ENCODE measurements at places on chromosomes 3 and 15.
A peak's percentile ranks its signal among the peaks of the same experiment; 100 is the strongest.

- DNase-seq, result no peak
Observed at GRCh38 chr3:194928831-194929577, 243.3 kb downstream of the FAM43A start.

GRCh38 chr3:12797124-12797891 is 828 bp downstream of the CAND2 start:
- no peak for DNase-seq

DNA sequence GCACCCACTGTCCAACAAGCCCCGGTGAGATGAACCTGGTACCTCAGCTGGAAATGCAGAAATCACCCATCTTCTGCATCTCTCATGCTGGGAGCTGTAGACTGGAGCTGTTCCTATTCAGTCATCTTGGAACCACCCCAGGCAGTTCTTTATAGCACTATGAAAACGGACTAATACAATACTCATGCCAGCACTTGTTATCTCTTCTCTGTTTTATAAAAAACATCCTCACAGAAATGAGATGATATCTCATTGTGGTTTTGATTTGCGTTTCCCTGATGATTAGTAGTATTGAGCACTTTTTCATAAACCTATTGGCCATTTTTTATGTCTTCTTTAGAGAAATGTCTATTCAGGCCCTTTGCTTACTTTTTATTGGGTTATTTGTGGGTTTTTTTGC is 156.2 kb upstream of the ARPP21 start:
- DNase-seq, result no peak

GRCh38 chr15:62122249-62122648 is 42.8 kb downstream of the C2CD4B start:
- DNase-seq, result no peak

GRCh38 chr3:18080198-18080689 is 337.8 kb upstream of the TBC1D5 start:
- DNase-seq, result no peak

GRCh38 chr3:18369551-18370185 is 55.5 kb downstream of the SATB1 start:
- DNase-seq, result peak; percentile 90

- no peak for DNase-seq
Observed at GRCh38 chr3:97830638-97831037, 8.8 kb downstream of the CRYBG3 start.

DNA sequence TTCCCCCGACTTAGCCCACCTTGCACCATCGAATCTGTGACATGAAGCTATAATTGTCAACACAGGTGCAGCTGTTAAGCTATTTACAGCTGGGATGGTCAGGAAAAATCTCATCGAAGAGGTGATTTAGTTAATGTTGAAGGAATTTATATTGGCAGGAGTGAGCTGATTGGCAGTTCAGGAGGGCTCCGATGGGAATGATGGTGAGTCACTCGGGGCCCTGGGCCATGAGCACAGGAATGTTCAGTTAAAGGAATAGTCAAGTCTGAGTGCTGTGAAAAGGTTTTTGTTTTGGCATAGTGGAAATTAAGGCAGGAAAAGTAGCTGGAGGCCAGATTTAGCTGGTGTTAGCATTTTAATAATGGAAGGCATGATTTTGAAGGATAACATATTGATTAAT is 95.7 kb downstream of the OXSM start:
- DNase-seq, result no peak

DNA sequence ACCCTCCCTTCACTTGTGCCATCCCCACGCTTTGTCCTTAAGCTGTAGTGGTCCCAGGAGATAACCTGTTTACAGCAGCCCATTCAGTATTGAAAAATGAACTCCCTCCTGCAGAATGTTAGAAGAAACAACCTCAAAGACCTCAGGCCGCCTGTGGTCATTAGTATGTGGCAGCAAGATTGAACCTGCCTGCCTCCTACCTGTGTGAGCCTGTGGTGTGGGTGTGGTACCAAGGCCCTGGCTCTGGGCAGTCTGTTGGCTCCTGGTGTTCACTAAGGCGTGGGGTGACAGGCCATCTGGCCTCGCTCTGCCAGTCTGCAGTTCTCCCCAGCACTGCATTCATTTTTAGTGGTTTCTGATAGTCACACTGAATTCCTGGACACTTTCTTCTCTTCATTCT is 21.0 kb downstream of the LSM3 start:
- no peak for DNase-seq

DNA sequence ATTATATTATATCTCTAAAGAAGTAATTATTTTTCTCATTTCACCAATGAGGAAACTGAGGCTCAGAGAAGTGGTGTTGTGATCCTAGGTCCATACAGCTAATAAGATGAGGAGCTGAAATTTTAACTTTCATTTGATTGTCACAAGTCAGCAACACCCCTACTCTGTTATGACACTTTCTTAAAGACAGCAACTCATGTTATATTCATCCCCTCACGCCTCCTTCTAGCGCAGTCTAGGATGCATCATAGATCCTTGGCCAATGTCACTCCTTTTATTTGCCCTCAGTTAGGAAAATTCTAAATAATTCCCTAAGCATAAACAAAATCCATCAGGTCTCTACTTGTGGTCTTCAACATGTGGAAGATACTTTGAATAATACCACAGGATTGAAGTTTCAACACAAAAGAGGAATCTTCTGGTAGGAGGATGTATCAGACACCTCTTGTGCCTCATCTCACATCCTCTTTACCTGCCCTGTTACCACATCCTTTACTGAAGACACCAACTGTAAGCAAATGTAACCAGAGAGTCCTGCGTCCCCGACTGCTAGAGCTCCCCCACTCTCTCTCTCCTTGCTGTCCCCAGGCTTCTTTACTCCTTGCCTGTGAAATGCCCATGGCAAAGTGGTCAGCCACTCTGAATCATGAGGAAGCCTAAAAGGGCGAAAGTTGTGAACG is 53.7 kb downstream of the TRIM42 start:
- DNase-seq, result no peak

DNA sequence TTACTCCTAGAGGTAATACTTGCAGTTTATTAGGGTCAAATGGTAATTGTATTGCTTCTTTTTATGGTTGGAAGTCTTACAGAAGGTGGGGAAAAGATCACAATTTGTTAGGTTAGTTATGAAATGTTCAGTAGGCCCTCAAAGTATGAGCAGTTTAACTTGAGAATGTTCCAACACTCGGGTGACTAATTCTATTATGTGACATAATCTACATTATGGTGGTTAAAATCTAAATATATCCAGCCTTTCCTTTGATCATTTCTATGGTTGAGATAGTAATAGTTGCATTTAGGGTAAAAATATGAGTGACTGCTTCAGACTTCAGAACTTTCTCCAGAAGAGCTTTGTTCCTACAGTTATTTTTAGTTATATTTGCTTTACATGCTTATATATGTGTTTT is 19.6 kb upstream of the FBXO22 start:
- DNase-seq, result no peak

DNA sequence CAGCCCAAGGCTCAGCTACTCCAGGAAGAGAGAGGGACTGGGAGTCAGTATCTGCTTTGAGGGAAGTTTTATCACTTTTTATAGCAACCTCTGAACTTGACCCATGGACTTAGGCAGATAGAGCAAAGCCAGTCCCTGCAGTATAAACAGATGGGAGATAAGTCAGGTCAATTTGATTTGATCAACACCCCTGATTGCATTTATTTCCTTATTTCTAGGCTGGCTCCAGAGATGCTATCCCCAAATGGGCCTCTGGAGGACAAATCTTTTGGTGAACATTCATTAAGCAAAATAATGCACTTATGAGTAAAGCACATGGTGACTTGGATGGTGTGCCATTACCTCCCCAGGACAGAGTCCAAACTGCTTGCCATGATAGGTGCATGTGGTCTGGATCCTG is 8.9 kb upstream of the IDH3A start:
- DNase-seq, result no peak

- no peak for DNase-seq
Observed at GRCh38 chr15:62619526-62619925, 423.0 kb upstream of the TPM1 start.

- DNase-seq, result no peak
Observed at GRCh38 chr15:97096303-97096835, 765.9 kb downstream of the NR2F2 start.

DNA sequence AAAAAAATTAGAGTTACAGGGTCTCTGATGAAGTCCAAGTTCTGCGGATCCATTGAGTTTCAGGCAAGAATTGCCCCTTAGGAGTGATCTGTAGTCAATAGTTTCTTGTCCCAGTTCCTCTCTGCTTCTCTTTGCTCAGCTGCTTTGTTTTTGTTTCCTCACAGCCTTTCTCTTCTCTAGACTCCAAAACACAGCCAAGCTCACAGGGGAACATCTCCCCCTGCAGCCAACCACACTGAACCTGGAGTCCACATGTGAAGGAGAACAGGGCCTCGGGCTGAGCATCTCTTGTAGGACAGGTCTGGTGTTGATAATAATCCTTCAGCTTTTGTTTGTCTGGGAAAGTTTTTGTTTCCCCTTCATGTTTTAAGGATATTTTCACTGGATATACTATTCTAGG is 202.6 kb upstream of the ATP10A start:
- DNase-seq, result peak; percentile 5

DNA sequence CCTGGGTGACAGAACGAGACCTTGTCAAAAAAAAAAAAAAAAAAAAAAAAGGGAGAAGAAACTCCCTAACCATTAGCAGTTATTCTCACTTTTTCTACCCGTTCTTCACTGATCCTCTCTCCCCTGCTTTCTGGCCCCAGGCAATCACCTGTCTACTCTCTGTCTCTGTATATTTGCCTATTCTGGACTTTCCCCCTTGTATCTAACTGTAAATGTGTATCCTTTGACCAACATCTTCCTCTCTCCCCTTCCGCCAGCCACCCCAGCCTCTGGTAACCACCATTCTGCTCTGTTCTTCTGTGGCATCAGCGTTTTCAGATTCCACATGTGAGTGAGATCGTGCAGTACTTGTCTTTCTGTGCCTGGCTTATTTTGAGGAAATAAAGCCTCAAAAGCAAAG is 6.9 kb downstream of the CYFIP1 start:
- no peak for DNase-seq

DNA sequence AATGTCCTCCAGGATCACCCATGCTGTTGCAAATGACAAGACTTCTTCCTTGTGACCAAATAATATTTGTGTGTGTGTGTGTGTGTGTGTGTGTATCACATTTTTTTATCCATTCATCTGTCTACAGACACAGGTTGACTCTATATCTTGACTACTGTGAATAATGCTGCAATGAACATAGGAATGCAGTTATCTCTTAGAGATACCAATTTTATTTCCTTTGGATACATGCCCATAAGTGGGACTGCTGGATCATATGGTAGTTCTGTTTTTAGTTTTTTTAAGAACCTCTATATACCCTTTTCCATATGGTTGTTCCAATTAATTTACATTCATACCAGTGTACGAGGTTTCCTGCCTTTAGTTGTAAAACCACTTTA is 41.7 kb downstream of the GPR176 start:
- no peak for DNase-seq

- DNase-seq, result peak; percentile 40
Observed at GRCh38 chr3:177195242-177195991, 1.9 kb downstream of the TBL1XR1 start.

- peak; percentile 8 for DNase-seq
Observed at GRCh38 chr3:34882764-34883163, 756.6 kb upstream of the ARPP21 start.

DNA sequence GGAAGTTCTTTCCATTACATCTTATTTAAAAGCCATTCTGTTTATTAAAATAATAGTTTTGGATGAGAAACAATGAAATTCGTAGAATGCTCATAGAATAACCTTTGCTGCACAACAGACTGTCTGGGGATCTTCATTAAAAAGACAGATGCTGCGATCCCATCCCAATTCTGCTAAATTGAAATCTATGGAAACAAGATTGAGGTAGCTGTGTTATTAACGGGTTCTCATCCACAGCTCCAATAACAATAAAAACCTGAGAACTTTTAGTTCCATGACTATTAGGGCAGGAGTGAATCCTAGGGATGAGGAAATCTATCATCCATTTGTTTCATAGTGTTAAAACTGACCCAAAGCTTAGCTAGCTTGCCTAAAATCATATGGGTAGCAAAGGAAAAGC is 2.5 kb upstream of the GJD2 start:
- DNase-seq, result no peak

- peak; percentile 74 for DNase-seq
Observed at GRCh38 chr3:60497902-60498301, 753.4 kb downstream of the FHIT start.

GRCh38 chr3:60514866-60515265 is 736.4 kb downstream of the FHIT start:
- DNase-seq, result peak; percentile 23

DNA sequence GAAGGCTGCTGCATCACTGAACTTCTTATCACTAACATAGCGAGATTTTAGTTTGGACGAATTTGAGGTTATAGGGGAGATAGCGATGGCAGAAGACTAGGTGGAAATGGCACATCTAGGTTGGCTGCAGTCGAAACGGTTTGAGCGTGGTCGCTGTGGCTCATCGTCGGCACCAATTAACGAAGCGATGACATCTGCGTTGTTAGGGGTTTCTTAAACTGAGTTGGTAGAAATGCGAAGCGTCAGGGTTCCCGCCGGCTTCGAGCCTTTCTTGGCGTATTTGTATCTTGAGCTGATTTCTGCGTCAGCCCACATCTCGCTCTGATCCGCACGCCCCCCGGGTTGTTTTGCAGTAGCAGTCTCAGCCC is 319 bp downstream of the LNP1 start:
- no peak for DNase-seq

GRCh38 chr3:35392187-35392586 is 247.1 kb upstream of the ARPP21 start:
- no peak for DNase-seq
